GM12891 (cell line): ENCODE measurements at places on chromosomes 1 and 21.

DNA sequence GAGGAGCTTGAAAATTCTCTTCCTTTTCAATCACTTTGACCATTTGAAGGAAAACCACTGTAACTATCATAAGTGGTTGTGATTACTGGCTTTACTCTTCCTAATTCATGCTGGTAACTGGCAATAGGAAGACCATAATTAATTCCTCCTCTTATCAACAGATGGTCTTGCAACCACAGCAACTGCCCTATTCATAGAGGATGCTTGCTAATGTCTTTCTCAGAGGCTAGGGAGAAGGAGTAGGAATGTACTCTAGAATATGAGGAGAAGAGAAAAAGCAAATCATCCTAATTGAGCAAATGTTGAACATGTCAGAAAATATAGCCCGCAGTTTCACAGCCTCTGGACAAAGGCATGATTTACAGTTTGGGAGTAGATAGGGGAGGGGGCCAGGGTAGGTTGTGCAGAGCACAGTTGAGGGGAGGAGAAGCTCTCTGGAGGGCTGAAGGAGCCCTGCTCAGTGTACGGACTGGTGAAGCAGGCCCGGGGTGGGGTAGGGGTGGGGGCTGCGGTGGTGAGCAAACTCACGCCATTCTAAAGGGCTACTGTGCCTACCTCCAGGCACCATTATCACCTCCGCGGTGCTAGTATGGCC lies 192.9 kb downstream of the PCP4 start:
- no peak for DNase-seq

DNA sequence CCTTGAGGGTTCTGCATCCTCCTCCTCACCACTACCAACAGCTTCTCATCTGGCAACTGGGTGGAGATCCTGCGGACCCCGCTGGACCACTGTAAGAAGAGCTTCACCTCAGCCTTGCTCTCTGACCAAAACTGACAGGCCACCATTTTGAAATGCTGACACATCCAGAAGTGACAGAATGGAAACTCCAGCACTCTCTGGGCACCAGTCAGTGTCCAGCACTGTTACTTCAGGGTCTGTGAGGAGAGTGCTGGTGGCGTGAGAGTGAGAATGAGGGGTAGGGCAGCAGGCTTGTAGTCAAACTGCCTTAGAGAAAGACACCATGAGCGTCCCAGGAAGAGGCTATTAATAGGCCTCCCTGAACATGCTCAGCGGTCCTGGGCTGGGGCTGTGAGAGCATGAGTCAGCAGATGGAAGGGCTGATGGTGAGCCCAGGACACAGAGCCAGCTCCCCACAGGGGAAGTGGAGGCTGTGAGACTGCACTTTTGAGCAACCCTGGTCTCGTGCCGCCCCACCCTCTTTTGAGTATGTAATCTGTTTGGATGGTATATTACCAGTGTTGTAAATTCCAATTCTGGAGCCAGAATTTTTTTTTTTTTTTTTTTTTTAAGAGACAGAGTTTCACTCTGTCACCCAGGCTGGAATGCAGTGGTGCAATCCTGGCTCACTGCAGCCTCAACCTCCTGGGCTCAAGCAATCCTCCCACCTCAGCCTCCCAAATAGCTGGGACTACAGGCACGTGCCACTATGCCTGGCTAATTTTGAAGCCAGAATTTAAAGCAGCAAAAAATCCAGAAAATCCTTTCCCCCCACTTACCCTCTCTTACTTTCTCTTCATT lies 34.4 kb upstream of the SLC30A1 start:
- DNase-seq: no peak

DNA sequence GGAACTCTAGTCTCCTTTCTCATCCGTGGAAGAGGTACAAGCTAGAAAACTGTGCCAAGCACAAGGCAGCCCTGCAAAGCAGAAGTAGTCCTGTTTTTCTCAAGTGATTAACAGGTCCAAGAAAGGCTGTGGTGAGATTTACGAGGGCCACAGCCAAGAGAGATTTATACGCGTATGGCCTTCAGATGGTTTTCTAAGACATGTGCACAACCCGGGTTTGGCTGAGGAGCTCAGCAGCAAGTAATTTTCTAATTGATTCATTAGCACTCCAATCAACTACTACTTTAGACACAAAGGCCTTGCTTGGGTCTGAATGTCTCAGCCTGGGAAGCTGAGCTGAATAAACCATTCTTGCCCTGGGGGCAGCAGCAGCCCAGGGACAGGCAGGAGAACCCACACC lies 55.8 kb downstream of the SSBP3 start:
- DNase-seq: no peak

DNA sequence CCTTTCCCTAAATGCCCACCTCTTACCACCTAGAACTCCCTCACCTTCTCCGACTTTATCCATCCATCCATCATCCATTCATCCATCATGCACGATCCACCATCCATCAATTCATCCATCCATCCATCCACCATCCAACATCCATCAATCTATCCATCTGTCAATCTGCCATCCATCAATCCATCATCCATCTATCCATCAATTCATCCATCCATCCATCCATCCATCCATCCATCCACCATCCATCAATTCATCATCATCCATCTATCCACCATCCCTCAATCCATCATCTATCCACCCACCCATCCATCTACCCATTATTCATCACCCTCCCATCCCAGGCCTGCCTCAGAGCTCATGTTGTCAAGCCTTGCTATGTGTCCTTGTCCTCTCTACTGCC lies 34.5 kb downstream of the WNT3A start:
- no peak for DNase-seq

- DNase-seq: no peak
Measured at GRCh38 chr1:169809370-169810095, 14.8 kb upstream of the METTL18 start.

- DNase-seq: no peak
Measured at GRCh38 chr1:61626816-61627215, 98.1 kb downstream of the TM2D1 start.

GRCh38 chr1:232766241-232766890 lies 38.9 kb upstream of the MAP10 start:
- no peak for DNase-seq

- peak; percentile 52 for DNase-seq
Measured at GRCh38 chr1:8351693-8352470, 34.0 kb downstream of the SLC45A1 start.

DNA sequence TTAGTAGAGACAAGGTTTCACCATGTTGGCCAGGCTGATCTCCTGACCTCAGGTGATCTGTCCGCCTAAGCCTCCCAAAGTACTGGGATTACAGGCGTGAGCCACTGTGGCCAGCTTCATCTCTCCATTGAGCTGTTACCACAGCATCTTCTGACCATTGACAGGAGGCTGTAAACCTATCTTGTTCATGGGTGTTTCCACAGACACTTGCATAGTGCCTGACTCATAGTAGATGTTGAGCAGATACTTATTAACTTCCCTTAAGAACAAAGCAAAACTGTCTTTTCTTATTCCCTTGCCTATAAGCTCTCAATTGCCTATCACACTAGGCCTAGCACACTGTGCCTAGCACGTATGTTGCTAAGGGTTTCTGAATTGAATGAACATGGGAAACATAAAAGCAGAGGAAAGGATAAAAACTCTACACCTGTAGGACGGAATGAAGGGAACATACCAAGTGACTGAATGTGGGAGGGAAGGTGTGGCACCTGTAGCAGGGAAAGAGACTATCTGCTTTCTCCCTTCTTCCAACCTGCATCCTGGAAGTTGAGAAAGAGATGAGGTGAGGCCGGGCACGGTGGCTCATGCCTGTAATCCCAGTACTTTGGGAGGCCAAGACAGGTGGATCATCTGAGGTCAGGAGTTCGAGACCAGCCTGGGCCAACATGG lies 1.2 kb upstream of the C1orf54 start:
- DNase-seq: no peak

DNA sequence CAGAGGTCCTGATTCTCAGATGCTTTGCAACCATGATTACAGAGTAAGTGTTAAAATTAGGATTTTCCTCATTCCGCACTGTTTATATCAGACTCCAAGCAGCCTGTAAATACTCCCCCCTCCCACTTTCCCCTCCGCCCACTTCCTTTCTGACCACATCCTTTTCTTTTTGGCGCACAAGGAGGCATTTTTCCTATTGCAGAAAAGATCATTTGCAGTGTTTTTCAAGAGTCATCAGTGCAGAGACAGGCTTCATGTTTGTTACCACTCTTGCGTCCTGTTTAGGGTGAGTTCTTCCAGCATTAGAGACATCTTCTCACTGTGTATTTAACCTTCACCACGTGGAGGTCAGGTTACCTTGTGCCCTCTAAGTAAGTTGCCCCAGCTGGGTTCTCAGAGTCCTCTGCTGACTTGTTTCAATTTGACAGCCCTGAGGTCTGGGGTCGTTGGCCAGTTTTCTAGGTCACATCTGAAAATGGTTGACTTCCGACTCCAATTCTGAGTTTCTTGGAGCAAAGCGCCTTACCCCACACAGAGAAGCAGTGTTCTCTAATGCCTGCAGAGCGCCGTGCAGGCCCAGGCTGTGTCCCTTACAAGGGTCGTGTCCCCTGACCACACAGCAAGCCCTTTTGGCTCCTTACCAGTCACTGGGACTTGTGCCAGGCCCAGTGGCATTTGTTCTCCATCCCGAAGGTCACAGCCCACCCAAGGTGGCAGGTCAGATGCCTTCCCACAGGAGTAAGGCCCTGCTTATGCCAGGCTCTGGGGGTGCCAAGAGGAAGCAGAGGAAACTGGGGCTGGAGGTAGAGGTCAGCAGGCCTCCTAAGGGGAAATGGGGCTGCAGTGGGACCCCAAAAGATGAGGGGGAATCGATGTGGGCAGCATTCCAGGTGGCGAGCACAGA lies 85.6 kb downstream of the FAM78B start:
- no peak for DNase-seq

- no peak for DNase-seq
Measured at GRCh38 chr1:96329121-96329520, 392.5 kb upstream of the PTBP2 start.

- DNase-seq: peak; percentile 20
Measured at GRCh38 chr1:150066838-150067183, 765 bp upstream of the VPS45 start.

GRCh38 chr1:239814306-239814881 lies 277.3 kb upstream of the FMN2 start:
- no peak for DNase-seq

- DNase-seq: peak; percentile 11
Measured at GRCh38 chr1:53070621-53071020, 8.6 kb downstream of the PODN start.

GRCh38 chr1:83029916-83030315 lies 969.0 kb downstream of the TTLL7 start:
- no peak for DNase-seq

GRCh38 chr1:58568271-58568860 lies 8.7 kb downstream of the TACSTD2 start:
- DNase-seq: no peak

DNA sequence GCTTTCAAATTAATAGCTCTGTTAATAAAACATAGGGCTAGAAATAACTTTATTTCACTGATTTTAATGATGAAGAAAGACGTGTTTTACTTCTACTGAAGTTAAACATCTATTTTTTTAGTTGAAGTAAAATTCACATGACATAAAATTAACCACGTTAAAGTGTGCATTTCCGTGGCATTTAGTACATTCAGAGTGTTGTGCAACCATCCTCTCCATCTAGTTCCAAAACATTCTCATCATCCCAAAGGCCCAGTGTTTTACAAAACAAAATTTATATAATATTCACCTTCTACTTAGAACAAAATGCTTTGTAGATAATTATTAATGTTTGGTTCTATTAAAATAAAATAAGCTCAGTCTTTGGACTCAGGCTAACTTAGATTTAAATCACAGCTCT lies 108.5 kb upstream of the GNG12 start:
- DNase-seq: no peak

GRCh38 chr1:6222636-6223035 lies 13.1 kb downstream of the ICMT start:
- no peak for DNase-seq

DNA sequence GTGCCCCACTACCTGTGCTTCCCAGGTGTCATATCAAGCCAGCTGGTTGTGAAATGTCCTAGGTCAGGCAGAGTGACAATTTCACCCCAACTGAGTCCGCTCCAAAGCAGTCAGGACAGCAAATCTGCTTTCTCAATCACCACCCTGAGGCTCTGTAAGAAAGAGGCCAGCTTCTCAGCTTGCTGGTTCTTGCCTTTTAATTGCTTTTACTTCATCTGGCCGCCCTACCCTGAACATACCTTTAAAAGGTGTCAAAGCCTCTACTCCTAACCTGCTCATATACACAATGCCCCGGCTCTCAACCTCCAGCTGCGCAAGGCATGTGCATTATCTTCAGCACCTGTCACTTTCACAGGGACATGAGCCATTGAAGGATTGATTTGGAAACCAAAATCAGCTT lies 581.6 kb downstream of the NPHP4 start:
- no peak for DNase-seq

DNA sequence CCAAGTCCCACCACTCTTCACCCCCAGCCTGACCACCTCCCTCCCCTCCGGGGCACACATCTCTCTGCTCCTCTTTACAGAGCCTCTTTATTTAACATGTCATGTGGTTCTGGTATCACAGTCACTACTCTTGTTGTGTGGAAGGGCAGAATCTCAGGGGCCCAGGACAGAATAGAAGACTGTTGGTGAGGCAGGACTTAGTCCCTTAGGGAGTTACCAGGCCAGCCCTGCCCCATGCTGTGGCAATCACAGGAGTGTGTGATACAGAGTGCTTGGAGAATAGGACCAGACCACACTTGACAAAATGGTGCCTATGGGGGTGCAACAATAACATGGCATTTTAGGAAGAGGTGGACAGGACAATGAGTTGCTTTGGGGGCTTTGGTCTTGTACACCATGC lies 43.0 kb upstream of the CRNN start:
- no peak for DNase-seq

- DNase-seq: no peak
Measured at GRCh38 chr1:81885291-81885690, 84.6 kb downstream of the ADGRL2 start.

- no peak for DNase-seq
Measured at GRCh38 chr1:2240270-2241156, 12.4 kb downstream of the SKI start.

- DNase-seq: no peak
Measured at GRCh38 chr1:24899581-24900485, 30.2 kb downstream of the RUNX3 start.

DNA sequence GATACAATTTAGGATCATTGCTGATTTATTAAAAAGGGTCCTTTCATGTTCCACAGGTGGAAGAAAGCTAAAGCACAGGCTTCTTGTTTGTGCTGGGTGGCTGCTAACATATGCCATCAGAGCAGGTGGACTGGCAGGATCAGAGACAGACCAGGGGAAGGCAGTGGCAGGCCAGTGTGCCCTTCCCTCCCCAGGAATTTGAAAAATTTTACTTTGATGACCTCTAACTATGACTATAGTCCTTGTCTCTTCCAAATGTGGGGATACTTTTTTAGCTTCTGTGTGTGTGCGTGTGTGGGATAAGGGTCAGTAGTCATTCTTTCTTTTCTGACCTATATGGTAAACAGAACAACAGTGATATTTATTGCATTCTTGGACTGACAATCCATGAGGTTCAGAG lies 49.9 kb downstream of the LHX9 start:
- DNase-seq: no peak

GRCh38 chr1:239807361-239807760 lies 284.3 kb upstream of the FMN2 start:
- no peak for DNase-seq
